ENCODE measurements at places on chromosomes 12 and 14.

DNA sequence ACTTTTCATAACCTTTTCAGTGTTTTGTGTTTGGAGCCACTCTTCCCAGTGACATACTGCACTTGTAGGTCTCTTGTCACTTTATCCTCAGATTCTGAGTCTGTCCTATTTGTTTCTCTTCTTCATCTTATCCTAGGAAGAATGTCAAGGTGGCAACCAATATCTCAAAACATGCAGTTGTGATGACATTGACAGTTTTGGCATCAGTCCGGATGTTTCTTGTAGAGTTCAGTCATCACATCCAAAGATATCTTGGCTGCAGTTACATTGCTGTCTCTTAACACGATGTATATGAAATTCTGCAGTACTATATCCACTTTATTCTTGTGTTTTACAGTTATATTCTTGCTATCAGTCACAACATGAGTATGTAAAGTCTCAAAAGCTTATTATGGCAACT lies 6.4 kb downstream of the ADIPOR2 start:
- DNase-seq, result no peak

DNA sequence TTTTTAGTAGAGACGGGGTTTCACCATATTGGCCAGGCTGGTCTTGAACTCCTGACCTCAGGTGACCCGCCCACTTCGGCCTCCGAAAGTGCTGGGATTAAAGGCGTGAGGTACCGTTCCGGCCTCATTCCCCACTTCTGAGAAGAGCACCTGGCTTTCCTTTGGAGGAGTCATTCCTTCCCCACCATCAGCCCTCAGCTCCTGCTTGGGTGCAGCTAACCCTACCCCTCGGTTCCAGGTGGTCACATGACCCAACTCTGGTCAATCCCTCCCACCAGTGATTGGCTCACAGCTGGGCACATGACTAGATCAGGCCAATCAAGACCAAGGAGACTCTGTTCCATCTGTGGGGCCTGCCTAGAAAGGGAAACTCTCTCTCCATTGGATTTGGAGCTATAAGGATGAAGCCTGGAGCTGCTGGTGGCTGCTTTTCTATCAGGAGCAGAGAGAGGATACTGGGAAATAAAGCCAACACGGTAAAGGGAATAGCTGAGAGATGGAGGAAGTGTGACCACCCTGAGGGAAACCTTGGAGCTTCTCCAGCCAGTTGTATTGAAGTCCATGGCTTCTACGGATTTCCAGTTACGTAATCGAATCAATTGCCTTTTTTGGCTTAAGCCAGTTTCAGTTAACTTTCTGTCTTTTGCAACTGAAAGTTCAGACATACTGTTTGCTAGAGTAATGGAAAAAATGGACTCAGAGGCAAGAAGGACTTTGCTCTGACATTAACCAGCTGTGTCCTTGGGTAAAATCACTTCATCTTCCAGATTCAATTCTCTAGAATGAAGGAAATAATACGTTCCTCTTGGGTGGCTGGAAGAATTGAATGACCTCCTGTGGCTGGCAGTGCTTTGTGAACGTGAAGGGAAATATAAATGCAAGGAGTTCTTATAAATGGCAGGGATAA lies 19.7 kb upstream of the IFT81 start:
- DNase-seq, result no peak

- no peak for DNase-seq
Measured at GRCh38 chr14:56280843-56281242, 162.6 kb downstream of the PELI2 start.

- no peak for DNase-seq
Measured at GRCh38 chr12:92297932-92298696, 152.5 kb upstream of the BTG1 start.

DNA sequence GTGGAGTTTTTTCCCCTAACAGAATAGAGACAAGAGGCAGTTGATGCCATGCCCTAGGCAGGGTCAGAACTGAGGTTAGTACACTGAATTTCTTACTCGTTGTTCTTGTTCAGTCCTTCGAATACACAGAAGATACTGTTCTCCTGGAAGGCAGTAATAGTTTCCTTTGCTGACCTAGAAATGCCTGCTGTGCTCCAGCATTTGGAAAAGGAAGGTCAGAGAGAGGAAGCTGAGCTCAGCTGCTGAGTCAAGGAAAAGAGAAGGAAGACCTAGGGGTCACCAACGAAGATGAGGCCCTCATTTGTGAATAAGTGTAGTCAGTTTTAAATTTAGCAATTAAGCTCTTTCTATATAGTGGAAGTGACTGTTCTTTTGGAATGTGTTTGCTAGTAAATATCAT lies 100.1 kb downstream of the CRADD start:
- DNase-seq, result no peak

DNA sequence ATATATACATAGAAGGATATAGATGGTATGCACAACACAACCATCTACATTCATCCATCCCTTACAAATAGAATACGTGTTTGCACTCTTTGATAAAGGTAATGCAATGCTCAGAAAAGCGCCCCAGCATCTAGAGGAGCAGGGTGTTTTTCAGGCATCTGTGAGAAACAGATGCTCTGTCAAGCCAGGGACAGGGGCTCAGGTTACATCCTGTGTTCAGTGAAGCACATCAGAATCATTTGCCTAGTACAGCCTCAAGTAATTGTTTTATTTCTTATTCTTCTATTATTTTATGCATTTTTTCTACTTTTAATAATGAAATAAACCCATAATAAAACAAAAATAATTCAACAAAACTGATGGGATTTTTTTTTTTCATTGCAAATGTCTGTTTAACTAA lies 50.5 kb upstream of the HIF1A start:
- no peak for DNase-seq

DNA sequence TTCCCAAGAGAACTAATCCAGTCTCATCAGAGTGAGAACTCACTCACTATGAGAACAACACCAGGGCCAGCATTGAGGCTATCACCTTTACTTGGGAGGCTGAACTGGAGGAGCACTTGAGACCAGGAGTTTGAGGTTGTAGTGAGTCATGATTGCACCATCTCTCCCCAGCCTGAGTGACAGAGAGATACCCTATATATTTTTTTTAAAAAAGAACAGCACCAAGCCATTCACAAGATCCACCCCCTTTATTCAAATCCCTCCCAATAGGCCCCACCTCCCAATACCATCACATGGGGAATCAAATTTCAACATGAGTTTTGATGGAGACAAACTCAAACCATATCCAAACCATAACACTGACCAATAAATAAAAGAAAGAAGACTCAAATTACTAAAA lies 3.7 kb upstream of the TMX1 start:
- no peak for DNase-seq

DNA sequence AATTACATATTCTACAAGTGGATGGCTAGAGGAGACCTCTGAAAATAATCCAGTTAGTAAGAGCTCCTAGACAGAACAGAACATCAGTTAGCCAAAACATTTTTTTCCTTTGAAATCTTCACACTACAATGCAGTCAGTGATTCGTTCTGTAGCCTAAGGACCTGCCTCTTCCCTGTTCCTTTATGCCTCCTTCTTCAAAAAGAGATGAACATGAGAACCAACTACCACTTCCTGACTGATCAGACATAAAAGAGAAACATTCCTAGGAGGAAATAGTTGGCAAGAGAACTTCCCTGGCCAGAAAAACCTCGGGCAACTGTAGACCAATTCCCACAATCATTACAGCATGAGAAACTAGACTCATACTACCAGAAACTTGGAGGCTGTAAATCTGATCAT lies 29.4 kb downstream of the ITPR2 start:
- DNase-seq, result no peak

DNA sequence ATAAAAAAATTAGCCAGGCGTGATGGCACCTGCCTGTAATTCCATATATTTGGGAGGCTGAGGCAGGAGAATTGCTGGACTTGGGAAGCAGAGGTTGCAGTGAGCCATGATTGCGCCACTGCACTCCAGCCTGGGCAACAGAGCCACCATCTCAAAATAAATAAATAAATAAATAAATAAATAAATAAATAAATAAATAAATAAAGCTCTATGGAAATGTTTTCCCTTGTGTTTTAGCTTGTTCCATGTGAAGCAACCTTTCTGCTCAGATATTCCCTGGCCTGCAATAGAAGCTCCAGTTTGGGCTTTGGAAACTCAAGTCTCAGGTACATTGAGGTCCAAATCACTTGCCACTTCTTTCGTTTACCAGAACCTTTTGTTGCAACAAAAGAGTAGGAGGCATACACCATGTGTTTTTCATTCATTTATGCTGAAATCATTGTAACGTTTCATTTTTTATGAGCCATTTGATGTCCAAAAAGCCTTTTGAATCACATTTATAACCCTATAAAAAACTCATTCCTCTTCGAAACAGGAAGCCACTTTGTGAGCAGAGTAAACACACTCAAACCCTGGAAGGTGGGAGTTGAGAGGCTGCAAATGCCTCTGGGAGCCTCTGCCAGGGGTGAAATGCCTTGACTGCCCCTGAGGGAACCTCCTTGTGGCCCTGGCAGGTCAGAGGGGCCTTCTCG lies 376.6 kb upstream of the TBX3 start:
- no peak for DNase-seq
